ENCODE measurements at places on chromosomes 5 and 9.

- DNase-seq: no peak
Observed at GRCh38 chr5:6551955-6552313, 80.9 kb downstream of the NSUN2 start.

DNA sequence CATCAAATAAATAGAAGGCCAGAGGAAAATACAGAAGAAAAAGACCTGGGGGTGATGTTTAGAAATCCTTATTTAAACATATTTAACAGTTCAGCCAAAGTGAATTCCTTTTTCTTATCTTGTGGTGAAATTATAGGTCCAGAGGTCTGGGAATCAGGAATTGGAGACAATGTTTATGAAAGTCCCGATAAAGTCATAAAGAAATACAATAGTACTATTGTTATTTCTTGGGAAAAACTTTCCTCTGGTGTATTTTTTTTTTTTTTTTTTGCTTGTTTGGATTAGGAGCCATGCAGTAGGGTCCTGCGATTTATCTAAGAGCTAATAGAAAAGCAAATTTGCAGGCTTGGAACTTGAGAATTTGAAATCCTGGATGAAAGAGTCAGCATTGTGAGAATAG, 426 bp downstream of the C7 start:
- DNase-seq: no peak

DNA sequence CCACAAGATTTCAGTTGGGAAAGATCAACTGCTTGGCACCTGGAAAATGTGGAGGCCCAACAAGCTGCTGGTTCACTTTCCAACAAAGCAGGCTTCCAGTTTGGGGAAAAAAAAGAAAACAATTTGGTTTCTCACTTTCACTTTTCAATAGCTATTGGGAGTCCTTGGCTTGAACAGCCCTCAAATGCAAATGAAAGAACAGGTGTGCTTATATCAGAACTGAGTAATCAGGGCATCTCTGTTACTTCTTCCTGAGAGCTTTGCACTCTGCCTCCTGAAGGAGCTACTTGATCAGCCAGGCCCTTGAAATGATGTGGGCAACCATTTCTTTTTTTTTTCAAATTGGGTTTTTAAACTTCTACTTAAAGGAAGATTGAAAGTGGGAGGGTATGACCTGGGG, 73.5 kb downstream of the MFAP3 start:
- no peak for DNase-seq

DNA sequence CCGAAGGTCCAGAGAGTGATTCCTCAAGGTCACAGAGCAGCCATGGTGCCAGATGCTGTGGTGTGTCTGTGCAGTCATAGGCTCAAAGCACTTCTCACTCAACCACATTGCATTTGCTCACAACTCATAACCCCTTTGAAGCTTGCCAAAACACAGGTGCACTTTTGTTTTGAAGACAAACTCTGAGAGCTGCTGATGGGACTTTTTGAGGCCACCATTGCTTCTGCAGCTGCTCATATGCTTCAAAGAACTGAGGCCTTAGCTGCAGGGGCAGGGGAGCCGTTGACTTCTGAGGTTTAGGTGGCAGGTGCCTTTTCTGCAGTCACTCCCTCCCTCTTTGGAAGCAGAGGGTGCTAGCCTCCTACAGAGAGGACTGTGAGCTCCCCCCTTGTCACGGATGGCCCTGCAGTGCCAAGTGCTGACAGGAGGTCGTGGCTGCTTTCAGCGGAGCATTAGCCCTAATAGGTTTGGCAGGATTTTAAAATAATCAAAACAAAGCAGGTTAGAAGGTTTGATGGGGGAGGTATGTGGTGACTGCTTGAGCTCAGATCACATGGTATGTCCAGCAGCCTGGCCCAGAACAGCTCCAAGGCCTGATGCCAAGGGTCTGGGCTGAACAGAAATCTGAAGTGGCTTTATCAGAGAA, 232.1 kb downstream of the MAN2A1 start:
- DNase-seq: peak; percentile 58

GRCh38 chr5:66519626-66520025, 76.6 kb upstream of the MAST4 start:
- DNase-seq: no peak

DNA sequence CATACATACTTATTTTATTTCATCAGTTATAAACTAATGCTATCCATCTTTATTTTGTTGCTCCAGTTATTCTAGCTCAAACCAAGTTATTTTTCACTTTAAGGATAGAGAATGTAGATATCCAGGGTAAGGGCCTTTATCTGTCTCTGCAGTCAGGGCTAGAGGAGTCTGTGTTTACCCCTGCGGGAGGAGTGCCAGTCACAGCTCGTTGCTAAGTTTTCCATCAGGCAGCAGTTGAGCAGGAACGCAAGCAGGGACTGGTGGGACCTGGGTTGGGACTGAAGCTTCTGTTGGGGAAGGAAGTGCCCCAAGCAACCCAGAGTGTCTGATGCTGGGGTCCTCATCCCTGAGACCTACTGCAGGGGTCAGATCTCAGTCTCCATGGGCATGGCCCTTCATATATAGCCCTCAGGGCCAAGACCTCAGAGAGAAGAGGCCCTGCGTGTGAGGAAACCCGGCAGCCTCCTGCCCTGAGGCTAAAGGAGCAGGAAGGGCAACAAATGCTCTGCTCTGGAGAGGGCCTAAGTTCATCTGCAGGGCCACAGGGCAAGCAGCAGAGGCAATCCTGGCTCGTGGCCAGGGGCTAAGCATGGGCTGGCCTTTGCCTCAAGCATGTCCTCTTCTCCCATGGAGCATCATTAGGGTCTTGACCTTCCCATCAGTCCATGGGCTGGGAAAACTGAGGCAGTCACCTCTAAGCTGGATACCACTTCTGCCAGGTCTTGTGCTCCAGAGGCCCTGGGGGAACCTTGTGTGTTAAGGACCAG, 6.6 kb downstream of the SLC22A4 start:
- DNase-seq: no peak

- DNase-seq: no peak
Observed at GRCh38 chr9:137581361-137582285, 2.9 kb upstream of the DPH7 start.

DNA sequence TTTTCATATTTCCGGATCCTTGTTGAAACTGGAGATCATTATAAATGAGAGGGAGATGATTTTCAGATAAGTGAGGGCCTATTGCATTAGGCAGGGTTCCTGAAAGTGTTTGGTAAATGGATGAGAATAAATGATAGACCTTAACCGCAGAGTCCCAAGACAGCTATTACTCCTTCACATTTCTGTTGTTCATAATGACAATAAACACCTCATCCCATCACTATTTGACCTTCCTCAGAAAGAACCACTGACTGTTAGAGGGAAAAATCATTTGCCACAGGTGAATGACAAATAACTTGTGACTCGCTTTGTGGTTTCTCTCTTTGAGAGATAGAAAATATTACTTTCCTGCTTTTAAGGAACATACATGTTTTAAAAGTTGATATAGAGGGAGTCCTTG, 47.3 kb upstream of the TRMT10B start:
- DNase-seq: no peak

GRCh38 chr5:12902611-12903010, 998.4 kb upstream of the CTNND2 start:
- no peak for DNase-seq

- DNase-seq: no peak
Observed at GRCh38 chr5:147754372-147755122, 28.0 kb downstream of the JAKMIP2 start.

DNA sequence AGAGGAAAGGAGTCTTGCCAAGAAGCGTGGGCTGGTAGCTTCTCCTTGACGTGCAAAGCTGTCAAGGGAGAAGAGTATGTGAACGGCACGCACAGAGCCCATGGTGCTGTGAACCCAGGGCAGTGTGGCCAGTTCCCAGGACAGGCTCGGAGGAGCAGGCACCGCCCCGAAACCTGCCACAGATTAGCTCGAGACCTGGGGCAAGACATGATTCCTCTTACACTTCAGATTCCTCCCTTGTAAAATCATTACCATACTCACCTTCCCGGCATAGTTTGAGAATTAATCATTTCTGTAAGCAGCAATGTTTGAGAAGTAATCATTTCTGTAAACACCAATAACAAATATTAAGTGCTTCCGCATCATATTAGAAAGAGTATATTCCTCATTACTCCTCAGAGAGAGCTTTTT, 19.9 kb downstream of the GOLM1 start:
- no peak for DNase-seq

DNA sequence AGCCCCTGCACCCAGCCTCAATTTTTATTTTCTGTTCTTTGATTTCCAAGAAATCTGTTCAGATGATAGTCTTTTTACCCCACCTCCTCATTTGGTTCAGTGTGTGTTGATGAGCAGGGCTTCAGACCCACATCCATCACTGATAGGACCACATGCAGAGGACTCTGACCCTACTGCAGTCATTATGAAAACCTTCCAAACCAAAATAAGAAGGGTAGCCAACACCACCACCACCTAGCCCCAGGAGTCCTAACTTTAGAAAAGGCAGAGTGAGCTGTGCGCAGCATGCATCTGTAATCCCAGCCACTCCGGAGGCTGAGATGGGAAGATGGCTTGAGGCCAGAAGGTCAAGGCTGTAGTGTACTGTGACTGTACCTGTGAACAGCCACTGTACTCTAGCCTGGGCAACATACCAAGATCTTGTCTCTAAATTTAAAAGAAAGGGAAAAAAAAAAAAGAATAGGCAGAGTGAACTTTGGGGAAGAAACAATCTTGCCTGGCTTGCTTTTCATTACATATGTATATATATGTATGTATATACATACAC, 13.0 kb downstream of the CDKN2AIPNL start:
- no peak for DNase-seq

DNA sequence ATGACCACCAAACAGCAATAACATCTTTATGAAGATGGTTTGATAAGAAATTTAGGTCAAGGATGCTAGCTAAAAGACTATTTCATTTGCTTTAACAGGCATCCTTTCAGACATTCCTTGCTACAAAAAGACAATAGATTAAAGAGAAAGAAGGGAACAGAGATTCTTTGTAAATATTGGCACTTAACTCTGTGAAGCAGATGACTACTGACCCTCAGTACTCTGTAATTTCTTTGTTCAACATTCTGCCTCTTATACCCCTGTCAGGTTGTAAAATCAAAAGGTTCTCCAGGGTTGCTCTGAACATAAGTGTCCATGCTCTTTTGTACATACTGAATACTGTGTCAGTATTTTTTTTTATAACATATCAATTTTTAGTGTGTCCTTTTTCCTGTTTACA, 610.6 kb upstream of the GRAMD2B start:
- no peak for DNase-seq

DNA sequence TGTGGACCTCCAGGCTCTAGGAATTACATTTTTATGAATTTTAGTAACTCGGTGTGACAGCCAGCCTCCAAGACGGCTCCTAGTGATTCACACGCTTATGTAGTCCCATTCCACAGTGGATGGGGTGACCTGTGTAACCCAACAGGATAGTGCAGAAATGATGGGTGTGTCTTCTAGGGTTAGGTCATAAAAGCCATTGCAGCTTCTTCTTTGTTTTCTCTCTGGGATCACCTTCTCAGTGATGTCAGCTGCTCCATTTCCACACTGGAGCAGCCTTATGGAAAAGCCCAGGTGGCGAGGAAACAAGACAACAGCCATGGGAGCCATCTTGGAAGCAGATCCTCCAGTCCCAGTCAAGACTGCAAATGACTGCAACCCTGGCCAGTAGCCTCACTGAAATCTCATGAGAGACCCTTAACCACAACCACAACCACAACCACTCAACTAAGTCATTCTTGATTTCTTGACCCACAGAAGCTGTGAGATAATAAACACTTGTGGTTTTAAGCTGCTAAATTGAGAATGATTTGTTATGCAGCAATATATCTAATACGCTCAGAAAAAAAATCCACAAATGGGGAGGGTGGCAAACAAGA, 5.1 kb upstream of the GNPDA1 start:
- peak; percentile 80 for DNase-seq

- DNase-seq: no peak
Observed at GRCh38 chr5:55692106-55692417, 20.1 kb downstream of the SLC38A9 start.

GRCh38 chr9:19992556-19992955, 203.7 kb upstream of the SLC24A2 start:
- peak; percentile 60 for DNase-seq

- no peak for DNase-seq
Observed at GRCh38 chr5:109533751-109534272, 124.0 kb upstream of the PJA2 start.

- DNase-seq: no peak
Observed at GRCh38 chr9:20995616-20996015, 35.8 kb downstream of the HACD4 start.

DNA sequence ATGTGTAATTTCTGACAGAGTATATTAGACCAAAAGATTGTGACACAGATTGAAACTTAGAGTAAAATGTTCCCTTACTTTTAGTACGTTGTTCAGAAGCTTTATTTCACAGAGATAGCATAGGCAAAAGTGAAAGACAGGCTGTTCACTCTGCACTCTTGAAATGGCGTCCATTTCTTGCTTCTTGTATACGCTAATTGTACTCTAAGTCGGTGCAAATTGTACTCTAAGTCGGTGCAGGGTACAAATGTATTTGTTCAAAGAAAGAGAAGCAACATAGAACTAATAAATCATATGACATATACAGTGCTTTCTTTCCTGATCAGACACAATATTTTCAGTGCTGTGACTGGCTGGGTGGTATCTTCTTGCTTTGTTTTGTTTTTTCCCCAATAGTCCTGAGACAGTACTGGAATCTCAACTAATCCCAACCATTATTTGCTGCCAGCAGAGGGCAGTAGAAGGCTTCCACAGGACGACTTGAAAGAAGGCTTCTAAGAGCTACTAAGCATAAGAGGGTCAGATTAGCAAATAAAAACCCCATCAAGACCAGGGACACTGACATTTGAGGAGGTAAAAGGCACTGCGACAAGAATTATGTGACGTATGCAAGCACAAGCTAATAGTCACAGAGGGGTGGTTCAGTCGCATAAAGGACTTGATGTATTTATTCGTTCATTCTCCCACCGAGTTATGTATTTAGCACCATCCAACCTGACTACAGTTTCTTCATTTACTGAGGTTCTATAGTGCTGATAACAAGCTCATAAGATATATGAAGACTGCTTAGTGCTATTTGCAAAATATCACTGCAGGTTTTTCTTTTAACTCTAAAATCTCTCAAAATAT, 831.8 kb downstream of the TAF11L14 start:
- DNase-seq: peak; percentile 62

DNA sequence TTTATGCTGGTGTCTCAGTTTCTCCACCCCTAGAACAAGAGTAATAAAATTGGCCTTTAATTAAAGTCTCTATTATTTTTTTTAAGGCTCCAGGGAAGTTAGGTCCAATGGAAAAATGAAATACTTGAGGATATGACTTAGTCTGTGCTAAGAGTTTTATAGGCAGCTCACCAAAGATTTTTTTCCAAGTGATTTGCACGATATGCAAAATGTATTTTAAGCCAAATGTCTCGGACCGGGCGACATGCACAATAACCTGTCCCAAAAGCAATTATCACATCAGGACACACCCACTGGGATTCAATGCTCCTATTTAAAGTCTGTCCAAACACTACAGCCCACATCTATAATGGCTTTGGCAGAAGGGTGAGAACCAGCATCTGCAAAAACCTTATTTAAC, 136.1 kb upstream of the ANKH start:
- DNase-seq: no peak

GRCh38 chr5:168654211-168654721, 75.1 kb upstream of the PANK3 start:
- peak; percentile 31 for DNase-seq
